ENCODE measurements at places on chromosomes 16 and 17.

- no peak for DNase-seq
Observed at GRCh38 chr17:80826955-80827645, 164.5 kb upstream of the CHMP6 start.

DNA sequence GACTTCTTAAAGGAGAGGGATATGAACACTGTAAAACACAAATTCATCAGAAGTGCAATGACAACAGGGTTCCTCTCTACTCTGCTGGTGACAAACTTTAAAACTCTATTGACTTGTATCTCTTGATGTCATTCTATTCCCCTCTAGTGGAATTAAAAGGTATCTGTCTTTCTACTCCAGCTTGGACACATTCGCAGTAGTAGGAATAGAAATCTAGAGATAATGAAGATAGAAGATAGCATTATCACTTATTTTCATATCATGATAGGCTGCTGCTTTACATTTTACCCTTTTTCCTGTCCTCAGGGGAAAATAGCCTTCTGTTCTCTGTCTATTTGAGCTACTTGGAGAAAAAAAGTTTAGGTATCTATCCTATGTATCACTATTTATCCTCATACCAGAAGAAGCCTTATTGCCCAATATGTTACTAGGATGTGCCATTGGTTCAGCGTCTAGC is 209.6 kb upstream of the CACNG5 start:
- DNase-seq, result no peak

GRCh38 chr17:41654678-41655607 is 30.6 kb upstream of the KRT17 start:
- no peak for DNase-seq

DNA sequence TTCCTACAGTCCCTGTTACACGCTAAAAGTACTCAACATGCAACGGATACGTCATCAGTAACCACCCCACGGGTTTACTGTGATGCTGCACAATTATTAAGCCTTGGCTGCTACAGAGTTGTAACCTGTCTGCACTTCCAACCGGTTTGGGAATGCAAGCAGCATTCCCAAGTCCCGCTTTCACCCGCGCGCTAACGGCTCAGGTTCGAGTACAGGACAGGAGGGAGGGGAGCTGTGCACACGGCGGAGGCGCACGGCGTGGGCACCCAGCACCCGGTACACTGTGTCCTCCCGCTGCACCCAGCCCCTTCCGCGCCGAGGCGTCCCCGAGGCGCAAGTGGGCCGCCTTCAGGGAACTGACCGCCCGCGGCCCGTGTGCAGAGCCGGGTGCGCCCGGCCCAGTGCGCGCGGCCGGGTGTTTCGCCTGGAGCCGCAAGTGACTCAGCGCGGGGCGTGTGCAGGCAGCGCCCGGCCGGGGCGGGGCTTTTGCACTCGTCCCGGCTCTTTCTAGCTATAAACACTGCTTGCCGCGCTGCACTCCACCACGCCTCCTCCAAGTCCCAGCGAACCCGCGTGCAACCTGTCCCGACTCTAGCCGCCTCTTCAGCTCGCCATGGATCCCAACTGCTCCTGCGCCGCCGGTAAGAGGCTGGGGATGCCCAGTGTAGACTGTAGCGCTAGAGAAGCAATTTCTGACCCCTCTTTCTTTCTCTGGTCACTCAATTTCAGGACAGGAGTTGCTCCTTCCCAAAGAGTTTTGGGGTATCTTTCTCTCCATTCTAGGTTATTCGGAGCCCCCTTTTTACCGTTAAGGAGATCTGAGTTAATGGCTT is at the start of gene MT2A:
Gene MT2A (plus strand): TSS at position 542 of the 833 bp plus-strand sequence. CDS start 72 bp downstream, at position 614.
- peak; percentile 80 for DNase-seq

All from effector CD4-positive, alpha-beta T cell (primary cell).